ENCODE measurements at places on chromosomes 3 and 15.

DNA sequence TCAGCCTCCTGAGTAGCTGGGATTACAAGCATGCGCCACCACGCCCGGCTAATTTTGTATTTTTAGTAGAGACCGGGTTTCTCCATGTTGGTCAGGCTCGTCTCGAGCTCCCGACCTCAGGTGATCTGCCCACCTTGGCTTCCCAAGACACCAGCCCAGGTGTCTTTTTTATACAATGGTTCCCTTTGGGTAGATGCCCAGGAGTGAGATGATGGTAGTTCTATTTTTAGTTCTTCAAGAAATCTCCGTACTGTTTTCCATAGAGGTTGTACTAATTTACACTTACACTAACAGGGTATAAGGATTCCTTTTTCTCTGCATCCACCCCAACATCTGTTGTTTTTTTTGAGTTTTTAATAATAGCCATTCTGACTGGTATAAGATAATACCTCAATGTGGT is 94.3 kb downstream of the IGF2BP2 start:
- no peak for DNase-seq

- DNase-seq, result no peak
Observed at GRCh38 chr15:67063689-67064606, 1.5 kb upstream of the SMAD3 start.

DNA sequence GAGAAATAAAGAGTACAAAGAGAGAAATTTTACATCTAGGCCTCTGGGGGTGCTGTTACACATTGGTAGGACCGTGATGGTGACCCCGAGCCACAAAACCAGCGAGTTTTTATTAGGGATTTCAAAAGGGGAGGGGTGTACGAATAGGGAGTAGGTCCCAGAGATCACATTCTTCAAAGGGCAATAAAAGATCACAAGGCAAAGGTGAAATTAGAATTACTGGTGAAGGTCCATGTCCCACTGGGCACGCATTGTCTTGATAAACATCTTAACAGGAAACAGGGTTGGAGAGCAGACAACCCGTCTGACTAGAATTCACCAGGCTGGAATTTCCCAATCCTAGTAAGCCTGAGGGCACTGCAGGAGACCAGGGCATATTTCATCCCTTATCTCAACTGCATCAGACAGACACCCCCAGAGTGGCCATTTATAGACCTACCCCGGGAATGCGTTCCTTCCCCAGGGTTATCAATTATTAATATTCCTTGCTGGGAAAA is 4.3 kb downstream of the IRAK2 start:
- no peak for DNase-seq

GRCh38 chr3:6679510-6679909 is 181.4 kb upstream of the GRM7 start:
- DNase-seq, result no peak

GRCh38 chr15:96474231-96474664 is 143.7 kb downstream of the NR2F2 start:
- DNase-seq, result no peak

DNA sequence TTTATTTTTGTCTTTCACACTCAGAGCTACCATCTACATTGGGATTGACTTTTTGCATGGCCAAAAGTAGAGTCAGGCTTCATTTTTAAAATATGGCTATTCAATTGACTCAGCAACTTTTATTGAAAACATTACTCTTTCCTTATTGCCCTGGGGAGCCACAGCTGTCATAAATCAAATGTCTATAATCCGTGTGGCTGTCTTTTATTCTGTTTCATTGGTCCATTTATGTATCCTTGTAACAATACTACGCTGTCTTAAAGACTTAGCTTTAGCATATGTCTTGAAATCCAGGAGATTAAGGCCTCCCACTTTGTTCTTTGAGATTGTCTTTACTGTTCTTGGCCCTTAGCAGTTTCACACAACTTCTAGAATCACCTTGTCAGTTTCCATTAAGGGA is 55.2 kb downstream of the CEMIP start:
- DNase-seq, result no peak

DNA sequence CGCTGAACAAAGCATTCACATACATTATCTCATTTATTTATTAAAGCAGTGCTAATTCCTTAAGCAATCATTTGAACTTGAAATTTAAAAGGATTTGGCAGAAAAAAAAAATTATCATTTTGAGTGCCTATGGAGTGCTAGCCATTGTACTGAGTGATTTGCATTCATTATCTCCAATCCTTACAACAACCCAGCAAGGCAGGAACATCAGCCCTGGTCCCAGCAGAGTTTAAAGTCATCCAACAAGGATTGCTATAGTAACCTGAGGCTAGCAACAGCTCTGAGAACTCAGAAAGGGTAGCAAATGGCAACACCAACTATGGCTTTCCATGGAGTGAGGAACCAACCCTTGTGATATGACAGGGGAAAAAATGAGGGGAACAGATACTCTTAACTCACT is 237.6 kb upstream of the SETMAR start:
- DNase-seq, result no peak

- no peak for DNase-seq
Observed at GRCh38 chr15:47998619-47999019, 122.2 kb upstream of the SLC24A5 start.

- DNase-seq, result no peak
Observed at GRCh38 chr3:187015903-187016638, 85.7 kb downstream of the ST6GAL1 start.

DNA sequence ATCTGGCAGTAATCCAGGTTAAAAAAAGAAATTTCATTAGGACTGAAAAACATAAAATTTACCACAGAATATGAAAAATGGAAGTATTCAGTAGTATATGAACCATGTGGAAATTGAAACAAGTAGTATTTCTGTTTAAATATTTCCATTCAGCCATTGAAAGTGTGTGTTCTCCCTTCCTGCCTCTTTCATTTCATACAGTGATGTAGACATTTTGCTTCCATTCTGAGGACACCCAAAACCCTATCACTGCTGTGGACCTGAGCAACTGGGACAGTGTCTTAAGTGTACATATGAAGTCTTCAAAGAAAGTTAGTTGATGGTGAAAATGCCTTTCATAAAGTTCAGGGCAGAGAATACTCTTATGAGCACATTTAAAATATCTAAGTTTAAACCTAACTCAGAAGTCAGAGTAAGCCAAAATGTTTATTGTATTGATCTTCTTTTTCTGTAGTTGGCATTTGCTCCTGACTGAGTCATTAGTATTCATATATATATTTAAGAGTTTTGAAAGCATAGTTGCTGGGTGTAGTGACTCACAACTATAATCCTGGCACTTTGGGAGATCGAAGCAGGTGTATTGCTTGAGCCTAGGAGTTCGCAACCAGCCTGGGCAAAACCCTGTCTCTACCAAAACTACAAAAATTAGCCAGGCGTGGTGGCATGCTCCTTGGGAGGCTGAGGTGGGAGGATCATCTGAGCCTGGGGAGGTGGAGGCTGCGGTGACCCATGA is 198.8 kb downstream of the KLHL25 start:
- no peak for DNase-seq

GRCh38 chr15:84891339-84891738 is 6.9 kb downstream of the SLC28A1 start:
- no peak for DNase-seq

DNA sequence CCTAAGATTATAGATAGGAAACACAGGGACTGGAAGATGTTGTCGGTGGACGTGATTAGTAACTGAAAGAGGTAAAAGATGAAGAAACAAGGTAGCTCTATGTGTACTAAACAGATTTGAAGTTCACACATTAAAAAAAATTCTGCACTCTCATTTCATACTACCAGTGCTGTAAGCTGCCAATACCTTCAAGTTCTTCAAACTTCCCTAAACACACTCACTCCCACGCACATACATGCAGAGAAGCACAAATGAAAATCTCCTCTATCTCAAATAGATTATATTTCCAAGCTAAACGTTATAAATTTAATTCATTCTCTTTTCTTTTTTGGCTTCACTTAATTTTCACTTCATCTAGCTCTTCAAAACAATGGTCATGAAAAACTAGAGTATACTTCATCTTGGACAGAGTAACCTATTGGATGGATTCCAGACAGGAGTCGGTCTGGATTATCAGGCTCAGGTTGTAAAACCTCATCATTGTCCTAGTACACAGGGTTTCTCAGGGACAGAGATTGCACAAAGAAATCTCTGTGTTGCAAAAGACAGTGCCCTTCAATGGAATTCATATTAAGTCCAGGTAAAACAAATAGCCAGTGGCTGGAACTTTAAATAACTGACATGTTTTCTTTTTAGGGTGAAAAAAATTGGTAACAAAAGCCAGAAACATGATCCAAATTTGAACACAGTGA is 408.1 kb upstream of the ZNF385D start:
- no peak for DNase-seq

- no peak for DNase-seq
Observed at GRCh38 chr3:31534065-31534425, 1.3 kb downstream of the STT3B start.

DNA sequence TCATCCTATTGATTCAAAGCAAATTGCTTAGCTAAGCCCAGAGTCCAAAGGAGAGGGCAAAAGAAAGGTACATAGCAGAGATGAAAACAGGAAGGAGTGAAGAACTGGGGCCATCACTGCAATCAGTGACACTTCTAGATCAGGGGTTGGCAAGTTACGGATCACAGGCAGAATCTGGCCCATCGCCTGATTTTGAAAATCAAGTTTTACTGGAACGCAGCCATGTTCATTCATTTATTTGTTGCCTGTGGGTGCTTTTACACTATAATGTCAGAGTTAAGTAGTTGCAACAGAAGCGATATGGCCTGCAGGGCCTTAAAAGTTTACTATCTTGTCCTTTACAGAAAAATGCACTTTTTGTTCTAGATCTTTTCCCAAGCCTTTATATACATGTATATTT is 271.7 kb upstream of the TOPAZ1 start:
- no peak for DNase-seq

DNA sequence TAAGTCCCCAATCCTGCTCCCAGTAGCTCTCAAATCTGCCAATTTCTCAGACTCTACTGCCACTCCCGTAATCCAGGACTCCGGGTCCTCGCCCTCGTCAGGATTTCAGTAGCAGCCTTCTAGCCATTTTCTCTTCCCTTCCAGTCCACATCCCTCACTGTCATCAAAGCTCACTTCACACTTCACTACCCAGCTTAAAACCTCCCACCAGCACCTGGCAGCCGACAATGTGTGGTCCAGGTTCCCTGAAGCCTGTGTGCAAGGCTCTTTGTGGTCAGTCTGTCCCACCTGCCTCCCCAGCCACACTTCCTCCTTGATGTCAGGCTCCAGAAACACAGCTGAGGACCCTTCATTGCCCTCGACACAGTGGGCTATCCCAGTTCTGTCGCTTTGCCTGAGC is 304.5 kb upstream of the ROPN1 start:
- no peak for DNase-seq

- no peak for DNase-seq
Observed at GRCh38 chr3:59611649-59612443, 562.0 kb upstream of the CFAP20DC start.

All from activated CD8-positive, alpha-beta memory T cell treated with anti-CD3 and anti-CD28 coated beads for 4 hours (primary cell).